ENCODE measurements at places on chromosomes 5 and 9.

- DNase-seq, result no peak
These were observed 27.0 kb downstream of the TPPP start for GRCh38 chr5:665956-666711.

DNA sequence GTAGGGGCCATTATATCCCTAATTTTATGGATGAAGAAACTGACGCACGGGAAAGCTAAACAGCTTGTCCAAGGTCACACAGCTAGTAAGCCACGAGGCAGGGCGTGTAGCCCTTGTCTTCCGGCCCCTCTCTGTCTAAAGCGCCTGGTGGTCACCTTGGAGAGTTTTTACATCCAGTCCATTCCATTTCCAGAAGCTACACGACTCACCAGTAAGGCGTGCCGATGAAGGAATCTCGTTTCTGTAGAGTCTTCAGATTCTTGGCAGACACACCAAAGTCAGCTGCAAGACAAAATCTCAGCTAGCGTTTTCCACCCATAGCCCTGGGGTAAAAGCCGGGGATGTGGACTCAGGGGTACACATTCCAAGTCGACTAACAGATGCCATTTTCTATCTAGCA lies 80.5 kb downstream of the STK10 start:
- DNase-seq, result no peak

DNA sequence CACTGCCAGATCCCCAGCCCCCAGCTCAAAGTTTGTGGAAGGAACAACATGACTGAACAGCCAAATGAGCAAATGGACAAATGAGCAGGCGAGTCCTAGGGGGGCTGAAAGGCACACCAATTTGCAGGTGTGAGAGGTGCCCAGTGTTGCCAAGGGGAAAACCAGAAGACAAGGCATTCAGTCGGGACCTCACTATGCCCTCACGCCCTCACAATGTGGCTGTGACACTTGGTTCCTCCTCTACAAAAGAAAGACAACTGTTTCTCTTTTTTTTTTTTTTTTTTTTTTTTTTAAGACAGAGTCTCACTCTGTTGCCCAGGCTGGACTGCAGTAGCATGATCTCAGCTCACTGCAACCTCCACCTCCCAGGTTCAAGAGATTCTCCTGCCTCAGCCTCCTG lies 28.0 kb downstream of the TNIP1 start:
- no peak for DNase-seq

- no peak for DNase-seq
These were observed 50.3 kb downstream of the MOCS2 start for GRCh38 chr5:53059281-53059680.

- DNase-seq, result no peak
These were observed 131.5 kb downstream of the ZNF354C start for GRCh38 chr5:179191506-179192184.

GRCh38 chr9:76521906-76522305 lies 62.9 kb downstream of the GCNT1 start:
- DNase-seq, result no peak

- DNase-seq, result peak; percentile 57
These were observed 42.8 kb downstream of the SNX30 start for GRCh38 chr9:112793213-112793810.

GRCh38 chr5:148230240-148230639 lies 8.1 kb upstream of the MARCOL start:
- DNase-seq, result no peak

DNA sequence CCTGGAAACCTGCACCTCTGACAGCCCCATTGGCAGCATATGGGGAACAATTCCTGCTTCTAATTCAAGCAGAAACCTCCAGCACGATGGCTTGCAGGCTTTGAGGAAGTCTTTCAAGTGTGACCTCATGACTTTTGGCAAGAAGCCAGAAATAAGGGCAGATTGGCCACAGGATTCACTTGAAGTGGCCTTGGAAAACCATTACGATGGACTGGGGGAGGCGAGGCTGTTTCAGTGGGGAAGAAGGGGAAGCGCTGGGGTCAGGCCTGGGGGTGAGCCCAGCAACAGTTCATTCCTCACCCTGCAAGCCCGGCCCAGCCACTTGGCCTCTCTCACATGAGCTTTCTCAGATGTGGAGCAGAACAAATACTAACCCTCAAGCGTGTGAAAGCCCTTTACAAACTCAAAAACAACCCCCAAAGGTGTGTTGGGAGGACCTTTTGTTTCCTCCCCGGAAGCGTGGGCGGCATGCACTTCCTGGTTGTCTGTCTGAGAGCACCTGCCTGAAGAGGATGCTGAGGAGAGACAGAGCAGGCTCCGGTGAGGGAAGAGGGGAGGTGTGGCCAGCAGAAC lies 26.9 kb upstream of the EEIG1 start:
- DNase-seq, result no peak

DNA sequence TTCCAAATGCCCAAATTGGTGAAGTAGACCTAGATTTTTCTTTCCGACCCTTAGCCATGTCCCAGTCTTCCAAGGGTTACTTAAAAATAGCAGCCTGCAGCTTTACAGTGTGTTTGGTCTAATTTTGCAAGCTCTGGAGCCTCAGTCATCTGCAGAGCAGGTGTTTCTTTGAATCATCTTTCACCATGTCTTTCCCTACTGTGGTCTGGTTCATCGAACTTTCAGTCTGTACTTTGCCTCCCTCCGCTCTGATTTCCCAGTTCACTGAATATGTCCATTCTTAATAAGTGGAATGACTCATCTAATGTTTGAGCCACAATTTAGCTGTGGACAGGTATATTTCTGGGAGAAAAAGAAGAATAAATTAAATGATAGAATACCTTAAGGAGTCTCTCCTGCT lies 1060.7 kb downstream of the EFNA5 start:
- DNase-seq, result no peak

GRCh38 chr5:159975462-159976019 lies 33.4 kb upstream of the TTC1 start:
- no peak for DNase-seq

Data from C1 segment of cervical spinal cord (tissue), 14 donors.